ENCODE measurements at places on chromosomes 5 and 9.

GRCh38 chr5:156020647-156021046 lies 306.3 kb upstream of the SGCD start:
- DNase-seq, result no peak

- DNase-seq, result no peak
Observed at GRCh38 chr5:93621327-93621798, 38.3 kb downstream of the NR2F1 start.

DNA sequence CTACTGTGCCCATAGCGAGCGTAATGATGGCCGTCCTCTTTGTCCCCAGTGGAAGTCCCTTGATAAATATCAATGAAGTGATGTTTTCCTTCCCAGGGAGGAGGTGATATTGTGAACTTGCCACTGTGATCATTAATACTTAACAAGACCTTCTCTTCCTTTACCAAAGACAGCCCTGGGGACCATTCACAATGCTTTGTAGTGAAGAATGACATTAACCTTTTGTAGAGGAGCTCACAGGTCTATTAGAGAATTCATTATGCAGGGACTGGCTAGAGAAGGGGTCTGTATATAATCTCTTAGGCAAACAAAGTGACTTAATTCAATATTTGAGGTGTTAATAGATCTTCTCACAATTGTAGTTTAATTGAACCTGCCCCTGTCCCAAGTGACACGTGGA lies 452.9 kb upstream of the DMAC1 start:
- no peak for DNase-seq

DNA sequence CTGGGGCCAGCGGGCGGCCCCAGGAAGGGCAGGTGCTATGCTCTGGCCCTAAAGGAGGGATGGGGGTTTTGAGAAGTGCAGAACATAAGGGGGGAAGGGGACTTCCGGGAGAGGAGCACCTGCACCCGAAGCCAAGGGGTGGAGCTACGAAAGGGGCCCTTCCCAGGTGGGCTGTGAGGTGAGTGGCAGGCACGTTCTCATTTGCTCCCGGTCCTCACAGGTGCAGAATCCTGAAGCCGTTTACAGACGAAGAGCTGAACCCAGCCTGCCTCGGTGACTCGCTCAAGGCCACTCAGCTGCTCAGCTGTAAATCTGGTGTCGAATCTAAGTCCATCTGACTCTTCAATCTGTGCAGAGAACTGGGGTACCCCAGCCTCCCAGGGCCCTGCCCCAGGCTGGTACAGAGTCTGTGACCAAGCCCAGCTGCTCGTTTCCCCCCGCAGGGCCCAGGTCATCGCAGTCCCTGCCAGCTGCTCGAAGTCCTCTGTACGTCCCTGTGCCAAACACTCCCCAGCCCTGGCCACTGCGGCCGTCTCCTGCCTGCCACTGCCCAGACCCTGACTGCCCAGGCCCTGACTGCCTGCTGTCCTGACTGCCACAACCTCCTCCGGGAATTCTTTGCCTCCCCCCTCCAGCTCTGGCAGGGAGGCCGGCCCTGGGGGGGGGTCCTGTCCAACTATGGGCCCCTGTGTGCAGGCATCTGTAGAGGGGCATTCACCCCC lies 53.8 kb upstream of the RXRA start:
- no peak for DNase-seq

GRCh38 chr5:177378884-177379883 lies 5.0 kb upstream of the SLC34A1 start:
- no peak for DNase-seq

DNA sequence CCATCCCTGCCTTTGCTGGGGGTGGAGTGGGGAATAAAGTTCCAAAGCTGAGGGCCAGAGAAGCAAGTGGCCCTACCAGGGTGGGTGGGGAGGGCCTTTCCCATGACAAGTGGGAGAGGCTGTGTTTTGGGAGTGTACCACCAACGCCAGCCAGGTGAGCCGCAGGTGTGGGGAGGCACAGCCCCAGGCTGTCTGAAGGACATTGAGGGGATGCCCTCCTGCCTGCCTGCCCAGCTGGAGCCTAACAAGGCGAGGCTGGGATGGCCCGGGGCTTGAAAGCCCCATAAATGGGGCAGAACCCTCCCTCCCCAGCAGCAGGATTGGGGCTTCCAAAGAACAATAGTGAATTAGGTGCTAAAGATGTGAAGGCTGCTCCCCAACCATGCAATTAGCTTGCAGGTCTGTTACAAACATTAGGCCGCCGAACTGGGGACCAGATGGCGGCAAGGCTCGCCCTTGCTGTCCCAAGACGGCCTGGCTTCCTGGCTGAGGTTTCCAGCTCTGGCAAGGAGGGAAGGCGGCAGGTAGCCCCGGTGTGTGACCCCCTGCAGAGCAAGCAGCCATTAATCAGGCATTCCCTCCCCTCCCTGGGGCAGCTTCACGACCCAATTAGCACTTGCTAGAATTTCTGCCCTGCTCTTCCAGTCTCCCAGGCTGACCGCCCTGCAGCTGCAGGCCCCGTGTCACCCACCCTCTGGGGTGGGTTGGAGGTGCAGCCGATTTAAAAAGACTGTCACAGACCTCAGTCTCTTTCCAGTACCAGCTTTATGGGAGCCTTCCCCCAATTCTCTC lies 42.9 kb downstream of the FGF18 start:
- DNase-seq, result no peak

DNA sequence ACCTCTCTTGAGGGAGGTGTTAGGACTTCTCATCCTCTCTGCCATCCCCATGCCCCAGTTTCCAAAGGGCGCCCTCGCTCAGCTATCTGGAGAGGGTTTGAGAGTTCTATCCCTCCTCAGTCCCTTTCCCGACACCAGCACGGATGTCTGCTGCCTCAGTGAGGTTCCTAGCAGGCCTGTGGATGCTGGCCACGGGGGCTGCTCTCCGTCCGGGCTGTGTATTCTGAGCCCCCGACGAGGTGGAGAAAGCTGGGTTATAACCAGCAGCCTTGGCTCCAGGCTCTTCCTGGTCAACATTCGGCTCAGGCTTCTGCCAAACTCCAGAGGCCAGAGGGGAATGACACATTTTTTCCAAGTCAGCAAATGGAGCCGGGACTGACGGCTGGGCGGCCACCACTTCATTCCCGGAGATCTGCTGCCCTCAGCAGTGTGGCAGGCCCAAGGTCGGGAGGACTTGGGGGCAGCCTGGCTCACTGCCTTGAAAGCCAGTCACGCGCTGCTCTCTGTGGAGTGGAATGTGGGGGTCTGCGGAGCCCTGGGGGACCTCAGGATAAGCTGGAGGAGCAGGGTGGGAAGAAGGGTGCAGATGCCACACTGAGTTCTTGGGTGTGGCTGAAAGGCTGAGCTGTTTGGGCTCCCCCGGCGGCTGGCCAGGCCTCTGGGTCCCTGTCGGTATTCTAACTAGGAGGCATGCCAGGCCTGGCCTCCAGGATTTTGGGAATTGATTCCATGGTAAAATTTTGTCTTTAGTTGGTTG lies 27.4 kb downstream of the PTPA start:
- DNase-seq, result no peak

GRCh38 chr9:14935106-14935751 lies 25.0 kb upstream of the FREM1 start:
- DNase-seq, result no peak

DNA sequence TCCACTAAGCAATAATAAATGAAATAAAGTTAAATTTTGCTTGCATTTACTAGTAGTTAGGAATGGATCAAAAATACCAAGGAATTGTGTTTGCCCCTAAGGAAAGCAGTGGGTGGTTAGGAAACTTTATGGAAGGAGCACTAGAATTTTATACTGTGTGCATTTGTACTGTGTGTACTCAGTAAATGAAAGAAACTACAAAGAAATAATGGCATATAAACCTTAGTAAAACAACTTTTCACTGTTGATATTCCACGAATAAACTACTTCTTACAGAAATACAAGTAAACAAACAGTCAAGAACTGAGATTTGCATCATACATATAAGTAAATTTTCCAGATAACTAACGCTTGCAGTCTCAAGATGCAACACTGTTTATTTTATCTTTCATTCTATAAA lies 103.7 kb upstream of the PARP8 start:
- no peak for DNase-seq

DNA sequence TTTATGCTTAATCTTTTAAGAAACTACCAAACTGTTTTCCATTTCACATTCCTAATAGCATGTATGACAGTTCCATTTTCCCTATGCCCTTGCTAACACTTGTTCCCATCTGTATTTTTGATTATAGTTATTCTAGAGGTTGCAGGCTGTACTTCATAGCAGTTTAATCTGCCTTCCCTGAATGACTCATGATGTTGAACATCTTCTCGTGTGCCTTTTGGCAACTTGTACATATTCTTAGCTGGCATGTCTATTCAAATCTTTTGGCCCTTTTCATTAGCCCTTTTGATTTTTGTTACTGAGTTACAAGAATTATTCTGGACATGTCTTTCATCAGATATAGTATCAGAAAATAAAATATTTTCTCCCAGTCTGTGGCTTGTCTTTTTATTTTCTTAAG lies 320.3 kb downstream of the DIRAS2 start:
- DNase-seq, result no peak

GRCh38 chr5:27316271-27316650 lies 277.9 kb upstream of the CDH9 start:
- no peak for DNase-seq

DNA sequence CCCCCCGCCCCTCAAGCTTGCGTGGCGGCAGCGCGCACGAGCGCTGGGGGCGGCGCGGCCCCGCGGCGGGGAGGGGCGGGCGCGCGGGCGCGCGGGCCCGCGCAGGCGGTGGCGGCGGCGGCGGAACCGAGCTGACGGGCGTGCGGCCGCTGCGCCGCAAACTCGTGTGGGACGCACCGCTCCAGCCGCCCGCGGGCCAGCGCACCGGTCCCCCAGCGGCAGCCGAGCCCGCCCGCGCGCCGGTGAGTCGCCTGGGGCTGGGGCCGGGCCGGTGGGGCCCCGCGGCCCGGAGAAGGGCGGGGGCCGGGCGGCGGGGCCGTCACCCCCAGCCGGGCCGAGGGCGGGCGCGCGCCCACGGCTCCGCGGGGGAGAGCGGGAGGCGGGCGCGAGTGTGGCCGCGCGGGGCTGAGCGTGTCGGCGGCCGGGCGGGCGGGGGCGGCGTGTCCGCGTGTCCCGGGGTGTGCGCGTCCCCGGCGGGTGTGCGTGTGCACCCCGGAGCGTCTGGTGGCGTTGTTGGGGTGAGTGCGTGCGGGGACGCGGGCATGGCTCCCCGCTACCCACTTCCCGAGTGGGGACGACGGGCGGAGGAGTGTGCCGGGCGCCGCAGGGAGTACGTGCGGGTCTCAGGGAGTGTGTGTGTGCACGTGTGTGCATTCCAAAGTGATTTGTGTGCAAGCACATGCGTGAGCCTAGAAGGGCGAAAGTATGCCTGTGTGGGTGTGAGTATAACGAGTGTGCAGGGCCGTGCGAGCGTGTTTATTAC lies at the start of gene NEK6:
TSS of gene NEK6 (plus strand) at position 106 of the 763 bp plus-strand sequence. CDS start 44,016 bp downstream, outside the sequence.
- no peak for DNase-seq

DNA sequence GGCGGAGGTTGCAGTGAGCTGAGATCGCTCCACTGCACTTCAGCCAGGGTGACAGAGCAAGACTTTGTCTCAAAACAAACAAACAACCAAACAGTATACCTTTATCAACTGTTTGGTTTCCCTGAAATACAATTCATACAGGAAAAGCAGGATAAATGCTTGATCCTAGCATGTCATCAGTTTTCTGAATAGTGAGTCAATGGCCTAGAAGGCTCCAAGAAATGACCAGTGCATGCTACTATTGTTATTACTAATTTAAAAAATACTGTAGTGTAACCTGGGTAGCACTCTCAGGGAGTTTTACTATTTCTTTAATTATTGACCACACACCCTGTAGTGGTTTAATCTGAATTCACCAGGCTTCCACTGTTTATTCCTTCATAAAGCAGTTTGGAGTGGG lies 101.0 kb upstream of the PTPN3 start:
- no peak for DNase-seq

DNA sequence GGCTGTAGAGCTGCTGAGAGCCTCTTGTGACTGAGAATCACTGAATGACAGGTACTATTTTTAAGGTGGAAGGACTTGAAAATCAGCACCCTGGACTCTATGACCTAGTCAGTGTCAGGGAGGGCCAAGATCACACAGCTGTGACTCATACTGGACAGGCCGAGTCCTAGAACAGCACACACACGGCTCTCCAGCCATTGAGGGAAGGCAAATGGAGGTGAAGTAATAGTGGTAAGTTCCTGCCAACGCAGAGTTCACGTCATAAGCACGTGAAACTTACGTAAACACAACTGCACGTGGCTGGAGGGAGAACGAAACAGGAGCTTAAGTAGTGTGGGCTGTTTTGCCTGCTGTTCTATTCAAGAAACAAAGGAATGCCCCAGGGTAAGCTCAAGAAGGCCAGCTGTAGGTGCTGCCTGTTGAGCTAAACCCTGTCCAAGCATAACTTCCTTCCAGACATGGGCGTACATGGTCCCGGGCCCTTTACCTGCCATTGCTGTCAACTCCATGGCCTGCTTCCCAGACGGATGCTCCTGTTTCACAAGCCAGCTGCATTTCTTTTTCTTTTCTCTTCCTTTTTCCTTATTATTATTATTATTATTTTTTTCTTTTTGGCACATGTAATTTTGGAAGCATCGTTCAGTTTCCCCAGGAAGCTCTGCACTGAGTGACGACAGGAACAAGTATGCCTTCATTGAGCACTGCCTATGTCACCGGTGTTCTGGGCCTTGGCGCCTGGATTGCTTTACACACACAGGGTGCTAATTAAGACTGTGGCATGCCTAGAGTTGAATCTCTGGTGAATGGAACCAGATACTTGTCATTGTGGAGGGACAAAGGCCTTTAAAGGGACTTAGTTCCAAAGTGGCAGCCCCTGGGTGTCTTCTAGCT lies 10.2 kb upstream of the LCP2 start:
- DNase-seq, result no peak

DNA sequence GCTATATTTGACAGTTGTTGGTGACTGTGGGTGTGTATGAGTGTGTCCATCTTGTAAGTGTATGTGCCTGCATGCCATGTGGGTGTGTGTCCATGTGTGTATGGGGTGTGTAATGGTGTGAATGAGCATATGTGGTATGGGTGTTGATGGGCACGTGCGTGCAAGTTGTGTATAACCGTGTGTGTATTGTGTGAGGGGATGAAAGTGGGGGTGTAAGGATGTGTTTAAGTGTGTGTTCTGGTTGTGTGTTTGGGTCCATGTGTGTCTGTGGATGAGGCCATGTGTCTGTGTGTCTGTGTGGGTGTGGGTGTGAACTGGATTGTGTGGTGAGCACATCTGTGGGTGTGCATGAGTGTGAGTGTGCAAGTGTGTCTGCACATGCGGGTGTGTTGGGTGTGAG lies 5.9 kb upstream of the FAM78A start:
- DNase-seq, result no peak

DNA sequence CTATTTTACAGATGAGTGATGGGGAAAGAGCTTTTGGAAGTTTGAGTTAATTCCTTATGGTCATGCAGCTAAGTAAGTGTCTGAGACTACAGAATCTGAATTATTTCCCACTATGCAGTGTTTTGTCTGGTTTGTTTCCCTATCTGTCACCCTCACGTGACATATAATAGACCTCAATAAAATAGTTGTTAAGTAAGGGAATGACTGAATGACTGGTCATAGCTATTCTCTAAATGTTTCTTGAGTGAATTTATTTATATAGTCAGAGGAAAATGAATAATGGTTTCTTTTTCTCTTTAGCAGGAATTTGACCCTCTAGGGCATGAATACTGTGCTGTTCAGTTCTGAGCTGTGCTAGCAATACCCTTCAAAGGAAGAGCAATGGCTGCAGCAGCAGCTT lies 10.3 kb downstream of the TRIM32 start:
- DNase-seq, result no peak

- DNase-seq, result no peak
Observed at GRCh38 chr9:29245351-29245750, 1672.1 kb upstream of the C9orf72 start.

GRCh38 chr5:124842725-124843595 lies 96.5 kb upstream of the ZNF608 start:
- DNase-seq, result no peak

- DNase-seq, result no peak
Observed at GRCh38 chr5:4019009-4019769, 423.6 kb downstream of the IRX1 start.

GRCh38 chr5:54872810-54873209 lies 112.6 kb downstream of the ESM1 start:
- no peak for DNase-seq
